ENCODE measurements at places on chromosomes 6 and 20. TPM values are rescaled to one million over a fixed set of nuclear protein-coding genes. Genes with fewer than 3 reads are reported as not detected.

GGTLC1 gene
- total RNA-seq = not detected

LHFPL5 gene
- 9.7 TPM for total RNA-seq

SNX21 gene
- total RNA-seq = 37.8 TPM

TOMM6 gene
- 102 TPM for total RNA-seq

IFNGR1 gene
- 38.8 TPM for total RNA-seq

NRSN1 gene
- 71.9 TPM for total RNA-seq

BPI gene
- 0.69 TPM for total RNA-seq

NTSR1 gene
- 2.1 TPM for total RNA-seq

MYMX gene
- total RNA-seq = not detected

MYLIP gene
- 20.0 TPM for total RNA-seq

MUCL3 gene
- total RNA-seq = not detected

ETV7 gene
- total RNA-seq = 1.0 TPM

UNC5CL gene
- 1.2 TPM for total RNA-seq

BYSL gene
- 9.4 TPM for total RNA-seq

KIFC1 gene
- total RNA-seq = 0.40 TPM

SLC35F1 gene
- total RNA-seq = 39.0 TPM

DNA sequence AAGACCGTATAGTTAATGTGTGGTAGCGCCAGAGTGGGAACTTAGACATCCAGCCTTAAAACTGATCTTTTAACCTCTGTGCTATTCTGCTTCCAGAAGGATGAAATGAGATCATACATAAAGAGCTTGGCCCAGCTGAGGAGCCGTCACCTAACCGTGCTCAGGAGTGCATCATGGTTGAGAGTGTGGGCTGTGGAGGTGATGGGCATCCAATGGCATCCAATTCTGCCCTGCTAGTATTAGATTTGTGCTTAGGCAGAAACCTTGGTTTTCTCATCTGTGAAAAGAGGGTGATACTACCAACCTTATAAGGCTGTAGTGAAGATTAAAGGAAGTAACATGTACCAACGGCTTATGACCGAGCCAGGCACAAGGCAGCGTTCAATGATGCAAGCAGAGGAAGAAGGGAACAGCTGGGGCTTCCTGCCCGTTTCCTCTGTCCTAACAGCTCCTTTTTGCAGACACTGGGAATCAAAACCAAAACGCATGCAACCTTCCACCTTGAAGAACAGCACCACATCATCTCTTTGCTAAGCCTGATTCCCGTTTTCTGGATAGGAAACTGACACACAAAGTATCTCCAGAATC, 1.3 kb downstream of the SLC22A16 start:
- DNase-seq = no peak

- DNase-seq = no peak
These were observed 72.4 kb upstream of the SIRPA start for GRCh38 chr20:1822564-1823449.

GRCh38 chr20:52231230-52231746, 39.7 kb upstream of the ZFP64 start:
- no peak for DNase-seq

DNA sequence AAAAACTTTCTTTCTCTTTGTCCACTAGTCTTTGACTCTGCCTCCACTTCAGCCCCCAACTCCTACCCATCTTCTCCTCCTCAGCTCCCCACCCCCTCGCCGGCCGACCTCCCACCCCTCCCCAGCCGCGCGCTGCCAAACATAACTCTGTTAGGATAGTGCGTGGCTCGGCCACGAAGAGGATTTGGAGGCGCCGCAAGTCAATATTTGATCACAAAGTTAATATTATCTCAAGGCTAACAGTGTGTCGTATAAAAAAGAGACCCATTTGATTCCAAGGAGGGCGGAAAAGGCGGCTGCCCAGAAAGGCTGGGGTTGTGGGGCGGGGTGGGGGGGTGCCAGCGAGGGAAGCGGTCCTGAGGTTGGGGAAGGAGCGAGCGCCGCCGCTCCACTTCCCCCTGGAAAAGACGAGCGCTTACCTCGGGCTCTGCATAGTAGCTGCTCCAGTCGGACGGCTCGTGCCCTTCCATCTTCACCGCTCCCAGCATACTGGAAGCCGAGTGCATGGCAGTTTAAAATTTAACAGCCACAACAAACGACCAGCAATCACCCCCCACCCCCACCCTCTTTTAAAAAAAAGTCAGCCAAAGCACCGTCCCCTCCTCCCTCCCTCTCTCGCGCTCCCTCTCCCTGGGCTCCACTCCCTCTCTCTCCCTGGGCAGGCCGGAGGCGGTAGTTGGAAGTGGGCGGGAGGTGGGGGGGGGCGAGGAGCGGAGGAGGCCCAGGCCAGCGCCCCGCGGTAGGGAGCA, 425 bp downstream of the FOXA2 start:
- DNase-seq = no peak

DNA sequence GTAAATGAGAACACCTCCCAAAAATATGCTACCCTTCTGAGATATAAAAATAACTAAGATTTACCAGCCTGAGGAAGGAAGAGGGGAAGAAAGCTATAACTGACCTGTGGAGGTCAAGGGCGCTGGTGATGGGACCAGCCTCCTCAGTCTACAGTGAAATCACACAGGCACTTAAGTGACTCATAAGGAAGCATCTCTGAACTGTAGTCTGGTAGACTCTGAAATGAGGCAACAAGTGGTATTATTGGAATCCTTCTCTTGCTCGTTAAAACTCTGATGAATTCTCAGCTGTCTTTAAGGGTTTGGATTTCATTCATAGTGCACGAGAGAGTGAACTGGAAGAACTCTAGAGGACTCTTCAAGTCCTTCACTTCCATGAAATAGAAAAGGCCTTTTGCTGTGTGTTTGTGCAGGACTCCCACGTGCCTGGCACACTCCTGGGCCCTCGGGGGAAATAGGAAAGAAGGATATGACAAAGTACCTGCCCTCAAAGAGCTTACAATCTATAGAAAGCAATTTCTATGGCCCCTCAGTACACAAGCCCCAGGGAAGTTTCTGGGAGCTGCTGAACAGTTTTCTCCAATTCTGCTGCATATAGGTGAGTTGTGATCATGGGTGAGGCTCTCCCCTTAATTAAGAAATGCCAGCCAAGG, 231.8 kb upstream of the RREB1 start:
- DNase-seq = no peak

GRCh38 chr6:43095939-43096338, 19.8 kb downstream of the PTK7 start:
- no peak for DNase-seq

GRCh38 chr20:297925-298775, 780 bp downstream of the ZCCHC3 start:
- peak; percentile 73 for DNase-seq

- DNase-seq = no peak
These were observed 125.1 kb upstream of the BTBD3 start for GRCh38 chr20:11792568-11792953.

DNA sequence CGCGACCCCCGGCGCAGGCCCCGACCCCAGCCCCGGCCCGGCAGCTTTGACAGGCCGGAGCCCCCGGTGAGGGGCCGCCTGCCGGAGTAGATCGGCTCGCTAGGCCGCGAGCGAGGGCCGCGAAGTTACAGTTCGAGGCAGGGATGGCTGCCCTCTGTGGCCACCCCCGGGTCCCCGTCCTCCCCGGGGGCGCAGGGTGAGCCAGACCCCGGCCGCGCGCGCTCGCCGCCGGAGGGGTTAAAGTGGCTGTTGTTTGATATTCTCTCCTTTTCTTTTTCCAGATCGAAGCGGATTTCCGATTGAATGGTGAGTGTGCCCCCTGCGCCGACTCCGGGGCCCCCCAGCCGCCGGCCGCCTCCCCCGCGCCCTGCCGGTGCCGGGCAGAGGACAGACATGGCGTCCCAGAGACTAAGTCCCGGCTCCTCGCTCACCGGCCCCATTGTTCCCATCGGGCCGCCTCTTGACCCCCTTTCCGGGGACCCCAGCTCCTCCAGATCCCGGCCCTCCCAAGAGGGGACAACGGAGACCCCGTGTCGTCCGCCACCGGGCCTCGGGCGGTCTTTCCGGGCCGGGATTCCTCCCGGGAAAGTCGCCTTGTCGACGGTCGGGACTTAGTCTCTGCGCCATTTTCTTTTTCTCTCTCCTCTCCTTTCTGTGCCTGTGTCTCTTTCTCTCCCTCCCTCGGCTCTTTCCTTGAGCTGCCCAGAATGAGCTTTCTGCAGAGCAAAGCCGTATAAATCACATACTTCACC, 704 bp downstream of the TOP1 start:
- peak; percentile 59 for DNase-seq

DNA sequence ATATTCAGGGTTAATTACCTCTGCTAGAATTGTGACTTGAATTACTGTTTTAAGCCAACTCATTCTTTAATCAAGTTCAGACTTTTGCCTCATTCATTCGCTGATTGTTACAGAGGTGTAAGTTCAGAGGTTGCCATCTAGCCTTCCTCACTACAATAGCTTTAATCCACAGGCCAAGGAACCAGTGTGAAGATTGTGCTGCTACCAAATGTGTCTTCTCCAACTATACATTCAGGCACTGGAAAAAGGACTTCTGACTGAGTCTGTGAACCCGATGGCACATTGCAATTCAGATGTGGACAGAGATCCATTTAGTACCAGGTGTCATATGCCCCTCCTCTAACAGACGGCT, 111.2 kb upstream of the ADGRF1 start:
- no peak for DNase-seq

- DNase-seq = no peak
These were observed 157.9 kb downstream of the KIF16B start for GRCh38 chr20:16415071-16416053.

DNA sequence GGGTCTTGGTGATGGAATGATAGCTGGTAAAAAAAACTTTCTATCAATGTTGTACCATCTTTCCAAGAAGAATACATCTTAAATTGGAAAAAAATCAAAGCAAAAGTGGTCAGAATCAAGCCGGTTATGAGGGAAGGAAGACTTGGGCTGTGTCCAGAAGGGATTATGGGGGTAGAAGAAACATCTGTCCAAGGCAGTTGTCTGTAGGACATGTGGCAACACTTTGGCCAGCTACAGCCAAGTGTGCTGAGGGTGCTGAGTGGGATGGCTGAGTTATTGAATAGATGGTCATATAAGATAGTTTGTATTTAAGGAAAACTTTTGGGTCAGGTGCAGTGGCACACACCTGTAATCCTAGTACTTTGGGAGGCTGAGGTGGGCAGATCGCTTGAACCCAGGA, 38.4 kb downstream of the INSM1 start:
- no peak for DNase-seq

- DNase-seq = no peak
These were observed 28.9 kb upstream of the ZNF217 start for GRCh38 chr20:53622247-53623133.

GRCh38 chr6:33578588-33579011, 1.5 kb downstream of the BAK1 start:
- no peak for DNase-seq

GRCh38 chr6:137236581-137237355, 17.6 kb upstream of the IFNGR1 start:
- no peak for DNase-seq

DNA sequence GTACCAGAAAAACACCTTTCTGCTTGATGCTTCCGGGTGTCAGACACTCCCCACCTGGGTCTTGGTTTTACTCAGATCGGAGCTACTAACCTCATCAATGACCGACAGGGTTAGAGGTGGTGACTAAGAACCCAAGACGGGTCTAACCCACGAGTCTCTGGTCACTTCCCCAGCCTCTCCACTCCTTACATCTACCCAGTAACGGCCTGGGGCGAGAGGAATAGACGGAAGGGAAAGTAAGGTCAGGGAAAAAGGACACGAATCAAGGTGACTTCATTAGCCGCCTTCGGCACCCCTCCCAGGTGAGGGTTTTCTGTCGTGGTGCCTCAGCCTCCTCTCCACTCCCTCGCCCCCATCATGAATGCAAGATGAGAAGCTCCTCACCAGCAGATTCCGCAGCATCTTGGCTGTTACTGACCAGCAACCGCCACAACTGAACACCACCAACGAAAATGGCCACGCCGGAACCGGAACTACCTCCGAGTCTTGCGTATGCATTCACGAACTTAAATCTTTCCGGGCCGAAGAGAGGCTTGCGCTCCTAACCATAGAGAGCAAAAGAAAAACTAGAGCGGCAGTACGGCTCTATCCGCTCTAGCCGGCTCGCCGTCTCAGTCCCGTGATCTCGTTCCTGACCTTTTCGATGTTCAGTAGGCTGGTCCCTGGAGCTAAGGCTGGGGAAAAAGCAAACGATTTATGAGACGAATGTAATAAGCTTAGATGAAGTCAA, at the start of gene COX7A2:
Gene COX7A2 (minus strand): TSS at position 469 of the 730 bp plus-strand sequence. CDS start 67 bp downstream, at position 402.
- DNase-seq = peak; percentile 92

- no peak for DNase-seq
These were observed 77.1 kb downstream of the WASF1 start for GRCh38 chr6:110102411-110102810.

GRCh38 chr6:24273096-24273870, 84.6 kb downstream of the DCDC2 start:
- DNase-seq = no peak

DNA sequence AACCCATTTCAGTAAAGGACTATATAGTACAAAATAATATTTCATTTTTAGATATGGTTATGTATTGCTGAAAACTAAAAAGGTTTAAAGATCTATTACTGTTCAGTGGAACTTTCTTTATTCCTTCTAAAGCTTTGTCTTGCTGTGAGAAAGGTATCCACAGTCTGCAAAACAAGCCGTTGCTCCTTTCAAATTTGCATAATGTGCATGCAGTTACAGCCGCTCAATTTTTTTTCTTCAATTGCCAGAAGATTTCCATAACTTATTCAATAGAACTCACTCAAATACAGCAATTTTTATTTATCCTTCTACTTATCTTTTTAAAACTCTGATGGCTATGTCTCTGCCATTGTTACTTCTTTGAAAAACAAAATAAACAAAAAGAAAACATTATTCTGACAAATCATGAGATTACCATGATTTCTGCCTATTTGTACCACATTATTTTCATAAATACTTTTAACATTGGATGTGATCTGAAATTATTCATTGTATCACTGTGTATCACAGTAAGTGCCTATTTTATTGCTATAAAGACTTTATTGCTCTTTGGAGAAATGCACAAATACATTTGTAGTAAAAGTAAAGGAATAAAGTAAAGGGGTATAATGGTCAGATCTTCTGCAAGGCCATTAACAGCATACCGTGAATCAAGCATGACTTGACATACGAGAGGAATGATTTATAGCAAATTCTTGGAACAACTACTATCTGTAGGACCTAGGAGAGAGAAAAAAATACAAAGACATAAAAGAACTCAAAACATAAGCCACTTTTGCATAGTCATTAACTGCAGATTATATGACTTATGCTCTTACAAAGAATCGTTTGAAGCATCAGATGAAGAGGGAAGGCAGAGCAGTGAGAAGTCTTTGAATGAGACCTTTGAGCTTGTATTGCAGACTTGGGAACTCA, 29.6 kb upstream of the HBS1L start:
- no peak for DNase-seq

DNA sequence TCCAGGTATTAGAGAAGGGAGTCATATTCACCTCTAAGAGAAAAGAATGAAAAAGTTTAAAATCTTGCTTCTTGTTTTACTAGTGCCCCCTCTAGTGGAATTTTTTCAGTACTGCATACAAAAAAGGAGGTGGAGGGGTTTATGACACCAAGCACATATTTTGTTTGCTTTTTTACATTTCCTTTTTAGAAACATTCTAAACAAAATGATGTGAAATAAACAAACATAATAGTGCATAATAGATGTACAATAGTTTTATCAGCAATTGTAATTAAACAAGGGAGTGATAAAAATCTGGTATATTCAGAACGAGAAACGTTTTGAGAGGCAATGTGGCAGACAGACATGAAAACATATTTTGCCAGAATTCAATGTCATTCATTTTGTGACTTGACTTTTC, 111.0 kb upstream of the TFAP2D start:
- no peak for DNase-seq
